ENCODE measurements at places on chromosomes 12 and 14.

DNA sequence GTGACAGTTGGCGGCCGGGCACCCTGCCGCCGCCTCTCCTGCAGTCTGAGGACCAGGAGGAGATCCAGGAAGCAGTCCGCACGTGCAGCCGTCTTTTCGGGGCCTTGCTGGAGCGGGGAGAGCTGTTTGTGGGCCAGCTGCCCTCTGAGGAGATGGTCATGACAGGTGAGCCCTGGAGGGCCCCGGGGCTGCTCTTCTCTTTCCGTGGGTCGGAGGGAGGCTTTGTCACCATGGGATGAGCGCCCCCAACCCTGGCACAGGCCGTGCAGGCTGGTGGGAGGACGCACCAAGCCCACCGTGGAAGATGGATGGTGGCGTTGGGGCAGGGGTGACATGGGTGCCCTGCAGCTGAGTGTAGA is 532 bp downstream of the NOC4L start:
- DNase-seq, result no peak

DNA sequence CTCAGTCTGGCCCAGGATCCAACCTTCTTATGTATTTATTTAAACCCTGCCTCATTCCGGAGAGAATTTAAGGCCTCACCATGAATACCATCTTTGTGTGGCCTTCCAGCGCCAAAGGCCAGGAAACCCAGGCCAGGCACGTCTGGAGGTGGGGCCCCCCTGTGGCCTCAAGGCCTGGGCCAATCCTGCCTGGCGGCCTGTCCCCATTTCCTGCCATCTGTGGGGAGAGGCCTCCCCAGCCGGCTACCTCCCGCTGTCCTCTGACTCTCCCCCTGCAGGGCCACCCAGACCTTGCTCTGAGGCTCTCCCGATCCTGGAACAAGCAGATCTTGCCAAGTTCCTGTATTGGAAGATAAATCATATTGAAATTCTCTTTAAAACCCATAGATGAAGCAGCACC is 37.4 kb upstream of the MEG3 start:
- DNase-seq, result no peak

- no peak for DNase-seq
Observed at GRCh38 chr12:94174576-94174975, 26.2 kb downstream of the PLXNC1 start.

GRCh38 chr12:54164387-54165145 is 24.2 kb downstream of the SMUG1 start:
- DNase-seq, result no peak

GRCh38 chr12:67758119-67758518 is 109.6 kb downstream of the DYRK2 start:
- DNase-seq, result no peak

DNA sequence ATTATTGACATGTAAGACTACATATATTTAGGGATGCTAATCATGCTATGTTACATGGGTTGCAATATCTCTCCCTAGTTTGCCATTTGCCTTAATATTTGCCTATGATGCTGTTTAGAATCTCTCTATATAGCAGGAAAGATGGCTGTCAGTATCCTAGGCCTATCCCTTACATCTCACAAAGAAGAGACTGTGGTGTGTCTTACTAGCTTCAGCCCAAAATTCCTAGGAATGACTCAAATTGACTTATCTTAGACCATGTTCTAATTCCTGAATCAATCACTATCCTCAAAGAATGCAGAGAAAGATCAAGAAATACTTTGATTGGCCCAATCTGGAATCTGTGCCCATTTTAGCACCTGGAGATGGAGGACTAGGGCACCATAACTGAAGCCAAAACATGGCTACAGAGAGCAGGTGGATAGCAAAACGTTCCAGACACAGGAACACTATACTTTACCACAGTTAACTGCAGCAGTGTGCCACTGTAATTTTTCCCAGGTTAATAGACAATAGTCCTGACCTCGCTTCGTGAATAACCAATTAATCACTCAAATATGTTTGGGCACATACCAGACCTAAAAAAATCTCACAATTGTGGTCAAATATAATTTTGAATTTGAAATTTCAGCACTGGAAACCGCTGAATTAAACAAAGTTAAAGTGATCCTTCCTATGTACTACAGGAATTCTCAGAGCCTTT is 32.7 kb upstream of the GLIPR1 start:
- DNase-seq, result no peak

DNA sequence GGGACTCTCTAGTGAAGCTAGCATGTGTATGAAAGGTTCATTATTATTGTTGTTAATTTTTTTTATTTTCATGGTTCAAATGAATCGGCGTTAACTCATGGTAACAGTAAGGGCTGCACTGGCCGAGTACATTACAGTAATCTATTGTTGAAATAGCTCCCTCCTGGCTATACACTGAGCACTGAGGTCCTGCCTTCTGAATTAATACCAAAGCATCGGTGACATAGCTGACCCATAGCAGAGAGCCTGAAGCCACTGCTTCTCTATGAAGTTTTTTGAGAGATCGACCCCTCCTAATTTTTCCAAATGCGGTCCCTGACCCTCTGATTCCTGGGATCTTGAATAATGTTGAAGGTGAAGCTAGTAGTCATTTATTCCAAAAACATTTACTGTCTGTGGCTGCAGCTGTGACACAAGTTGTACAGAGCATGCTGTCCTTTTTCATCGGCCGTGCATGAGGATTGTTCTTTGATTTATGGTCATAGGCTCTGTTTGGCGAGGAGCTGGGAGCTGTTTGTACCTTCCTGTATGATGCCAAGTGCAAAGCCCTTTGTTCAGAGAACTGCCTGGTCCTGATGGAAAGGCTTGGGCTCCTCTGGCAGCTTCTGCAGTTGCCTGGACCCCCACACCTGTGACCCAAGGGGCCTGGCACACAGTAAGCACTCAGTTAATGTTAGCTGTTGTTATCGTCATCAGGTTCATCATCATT is 486.5 kb downstream of the EGLN3 start:
- DNase-seq, result no peak

DNA sequence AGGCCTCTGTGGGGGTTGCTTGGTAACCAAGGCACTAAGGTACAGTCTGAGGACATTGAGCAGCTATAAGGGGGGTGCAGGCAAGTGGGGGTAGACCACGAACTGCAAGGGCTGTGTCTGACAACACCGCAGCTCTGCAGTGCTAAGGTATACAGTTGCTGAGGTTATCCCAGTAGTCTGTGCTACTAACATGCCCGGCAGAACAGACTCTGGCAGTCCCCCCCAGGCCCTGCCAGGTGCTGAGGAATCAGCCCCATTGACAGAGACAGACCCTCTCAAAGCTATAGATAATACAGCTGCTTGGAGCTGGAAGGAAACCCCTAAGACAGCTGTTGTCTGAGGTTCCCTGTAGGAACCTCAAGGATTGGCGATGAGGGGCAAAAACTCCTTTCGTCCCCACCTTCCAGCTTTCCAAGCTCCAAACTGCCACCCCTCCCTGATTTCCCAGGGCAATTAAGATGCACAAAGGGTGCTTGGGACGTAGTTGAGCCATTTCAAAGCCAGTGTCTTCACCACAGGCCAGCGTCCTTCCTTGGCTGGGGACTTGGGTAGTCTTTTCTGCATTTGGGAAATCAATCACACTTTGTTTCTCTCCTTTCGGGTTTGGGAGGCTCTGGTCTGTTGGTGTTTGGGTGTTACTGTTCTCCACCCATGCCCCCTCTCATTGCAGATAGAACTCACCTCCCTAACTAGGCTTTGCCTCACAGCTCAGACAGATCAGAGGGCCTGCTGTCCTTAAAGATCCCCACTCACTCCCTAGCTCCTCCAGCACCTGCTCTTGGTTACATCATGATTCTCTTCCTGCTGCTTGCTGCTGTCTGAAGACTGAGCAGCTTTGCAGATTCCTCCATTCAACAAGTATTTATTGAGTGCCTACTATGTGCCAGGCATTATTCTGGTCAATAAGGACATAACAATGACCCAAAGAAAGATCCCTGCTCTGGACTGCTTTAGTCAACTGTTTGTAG is 2.0 kb upstream of the MYH7 start:
- no peak for DNase-seq

- no peak for DNase-seq
Observed at GRCh38 chr14:60509438-60510253, 700 bp downstream of the SIX6 start.

- no peak for DNase-seq
Observed at GRCh38 chr12:119372540-119372939, 38.0 kb downstream of the CCDC60 start.

DNA sequence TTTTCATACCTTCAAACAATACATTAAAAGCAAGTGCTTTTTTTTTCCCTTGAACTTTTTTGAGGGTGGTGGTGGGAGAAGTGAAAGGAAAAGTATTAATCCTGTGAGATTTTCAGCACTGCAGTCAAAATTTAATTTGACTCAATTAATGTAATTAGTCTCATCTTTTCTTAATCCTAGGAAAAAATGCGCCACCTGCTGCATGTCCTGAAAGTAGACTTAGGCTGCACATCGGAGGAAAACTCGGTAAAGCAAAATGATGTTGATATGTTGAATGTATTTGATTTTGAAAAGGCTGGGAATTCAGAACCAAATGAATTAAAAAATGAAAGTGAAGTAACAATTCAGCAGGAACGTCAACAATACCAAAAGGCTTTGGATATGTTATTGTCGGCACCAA is 52.2 kb downstream of the SPATA7 start:
- no peak for DNase-seq

- peak; percentile 48 for DNase-seq
Observed at GRCh38 chr12:6827437-6827911, 733 bp upstream of the P3H3 start.

GRCh38 chr12:46266869-46267574 is 1.8 kb downstream of the SLC38A1 start:
- peak; percentile 54 for DNase-seq

DNA sequence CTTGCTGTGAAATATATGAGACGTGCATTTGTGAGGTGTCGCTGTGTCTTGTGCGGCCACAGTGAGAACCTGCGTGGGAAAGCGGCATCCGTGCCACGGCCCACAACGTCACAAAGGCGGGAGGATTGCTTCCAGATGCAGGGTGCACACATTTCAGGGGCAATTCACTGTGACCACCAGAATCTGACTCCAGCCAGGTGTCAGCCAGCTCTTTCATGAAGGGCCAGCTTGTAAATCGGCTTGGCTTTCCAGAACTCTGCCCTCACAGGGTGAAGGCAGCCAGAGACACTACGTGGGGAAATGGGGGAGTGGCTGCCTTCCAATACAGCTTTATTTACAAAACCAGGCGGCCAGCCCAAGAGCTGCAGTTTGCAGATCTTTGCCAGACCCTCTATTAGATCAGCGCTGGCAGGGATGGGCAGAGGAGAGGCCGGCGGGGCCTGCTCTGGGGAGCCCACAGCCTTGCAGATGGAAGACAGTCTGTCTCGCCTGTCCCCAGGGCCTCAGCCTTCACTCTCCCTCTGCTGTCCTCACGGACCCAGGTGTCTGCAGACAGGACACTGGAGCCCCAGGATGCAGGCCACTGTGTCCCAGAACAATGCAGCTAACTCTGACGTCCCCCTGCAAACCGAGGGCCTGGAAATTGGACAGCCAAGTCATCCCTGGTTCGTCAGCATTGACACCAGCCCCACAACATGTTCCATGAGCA is 53.5 kb downstream of the ADGRD1 start:
- no peak for DNase-seq

- DNase-seq, result peak; percentile 39
Observed at GRCh38 chr12:120496413-120497340, 764 bp downstream of the DYNLL1 start.

GRCh38 chr14:24311837-24312615 is 724 bp downstream of the LTB4R start:
- no peak for DNase-seq

- DNase-seq, result no peak
Observed at GRCh38 chr12:24467226-24467625, 481.7 kb downstream of the BCAT1 start.

DNA sequence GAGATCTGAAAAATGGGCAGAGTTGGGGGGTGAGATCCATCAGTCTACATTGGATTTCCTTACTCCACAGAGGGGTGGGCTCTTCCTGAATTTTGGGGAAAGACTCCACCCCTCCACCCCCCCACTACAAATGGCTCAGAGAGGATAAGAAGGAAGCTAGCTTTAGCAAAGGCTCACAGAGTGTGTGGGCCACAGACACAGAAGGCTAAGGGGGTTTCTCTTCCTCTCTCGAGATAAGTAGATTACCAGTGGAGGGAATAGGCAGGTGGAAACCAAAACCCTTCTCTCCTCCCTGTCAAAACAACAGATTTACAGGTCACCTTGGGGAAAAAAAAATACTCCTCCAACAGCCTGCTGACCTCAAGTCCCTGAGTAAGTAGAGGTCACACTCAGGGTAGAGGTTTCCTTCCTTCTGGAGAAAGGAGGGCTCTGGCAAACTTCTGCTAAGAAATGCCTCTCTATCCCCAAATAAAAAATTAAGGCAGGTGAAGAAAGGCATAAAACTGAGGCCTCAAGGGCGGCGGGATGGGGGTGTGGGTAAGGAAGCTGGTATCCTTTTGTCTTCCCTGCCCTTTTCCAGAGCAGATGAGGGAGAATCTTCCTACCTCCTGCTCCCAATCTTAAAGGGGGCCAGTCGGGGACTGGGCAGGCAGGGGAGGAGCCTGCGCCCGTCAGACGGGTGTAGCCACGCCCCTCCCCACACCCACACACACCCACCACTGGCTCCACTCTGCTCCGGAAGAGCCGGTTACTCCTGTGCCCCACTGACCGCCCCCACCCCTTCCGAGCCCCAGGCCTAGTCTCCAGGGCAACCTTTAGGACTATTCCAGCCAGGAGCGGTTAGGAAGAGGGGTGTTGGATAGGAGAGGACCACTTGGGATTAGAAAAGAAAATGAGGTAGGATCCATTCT is 1.9 kb upstream of the BAZ2A start:
- DNase-seq, result peak; percentile 65

- DNase-seq, result no peak
Observed at GRCh38 chr14:103862393-103862782, 15.0 kb upstream of the PPP1R13B start.

GRCh38 chr12:72723732-72724131 is 451.6 kb downstream of the TRHDE start:
- no peak for DNase-seq

DNA sequence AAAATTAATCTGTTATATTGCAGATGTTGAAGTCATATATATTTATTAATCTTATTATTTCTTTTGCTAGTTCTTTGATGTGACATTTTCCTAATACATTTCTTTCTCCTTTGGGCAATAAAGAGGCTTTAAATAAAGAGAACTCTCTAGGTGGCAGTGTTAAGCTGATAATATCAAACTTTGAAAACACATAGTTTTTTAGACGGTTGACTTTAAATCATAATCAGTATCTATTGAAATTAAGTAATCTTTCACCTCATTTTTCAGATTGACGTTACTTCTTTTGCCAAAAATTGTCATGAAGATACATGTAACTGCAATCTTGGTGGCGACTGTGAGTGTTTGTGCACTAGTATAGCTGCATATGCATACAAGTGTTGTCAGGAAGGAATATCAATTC is 130.8 kb upstream of the PTPRQ start:
- no peak for DNase-seq

DNA sequence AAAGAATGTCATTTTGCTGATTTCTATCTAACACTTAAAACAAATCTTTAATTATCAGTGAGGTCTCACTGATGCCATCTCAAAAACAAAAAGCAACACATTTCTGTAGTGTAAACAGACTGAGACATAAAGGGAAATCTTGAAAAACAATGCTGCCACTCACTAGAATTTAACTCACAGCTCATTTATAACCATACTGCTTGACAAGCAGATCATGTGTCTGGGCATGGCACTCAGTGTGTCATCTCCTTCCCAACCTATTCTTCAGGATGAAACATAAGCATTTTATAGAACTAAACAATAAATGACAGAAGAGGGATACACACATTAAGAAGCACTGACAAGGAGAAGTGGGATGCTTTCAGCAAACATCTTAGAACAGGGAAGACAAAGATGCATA is 22.4 kb downstream of the ATF7 start:
- DNase-seq, result no peak

Measured in activated T-cell treated with anti-CD3 and anti-CD28 coated beads, Interleukin-2, amount 50 U/mL, for 4 hours (primary cell).